ENCODE measurements at places on chromosomes 16 and 17. TPM values are rescaled to one million over a fixed set of nuclear protein-coding genes. Genes with fewer than 3 reads are reported as not detected.

DDX5 gene
- 905 TPM for total RNA-seq

PRR35 gene
- not detected for total RNA-seq

SMPD3 gene
- total RNA-seq = 0.25 TPM

FBXW10 gene
- 0.23 TPM for total RNA-seq

PYY gene
- not detected for total RNA-seq

HIC1 gene
- total RNA-seq = 0.59 TPM

DNA sequence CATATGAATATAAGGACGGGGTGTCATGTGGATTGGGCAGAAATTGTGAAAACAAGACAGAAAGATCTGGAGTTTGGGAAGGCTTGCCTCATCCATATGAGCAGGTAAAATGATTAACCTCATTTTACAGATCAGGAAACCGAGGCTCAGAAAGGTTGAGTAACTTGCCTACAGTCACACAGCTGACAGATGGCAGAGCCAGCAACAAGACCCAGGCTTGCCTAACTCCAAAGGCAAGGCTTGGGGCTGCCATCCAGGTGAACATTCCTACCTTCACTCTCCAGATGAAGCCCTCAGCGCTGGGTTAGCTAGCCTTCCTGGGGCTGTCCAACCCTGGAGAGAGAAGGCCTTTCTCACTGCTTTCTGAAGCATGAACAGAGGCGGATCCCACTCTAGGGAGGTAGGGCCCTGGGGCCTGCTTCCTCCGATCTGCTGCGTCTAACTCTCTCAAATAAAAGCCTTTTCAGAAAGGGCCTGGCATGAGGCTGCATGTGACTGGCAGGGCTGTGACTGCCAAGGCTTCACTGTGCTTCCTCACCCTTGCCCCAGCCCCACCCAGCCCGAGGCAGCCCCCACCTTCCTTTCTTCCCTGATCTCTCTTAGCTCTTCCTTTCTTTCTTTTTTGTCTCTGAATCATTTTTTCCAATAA lies 107.8 kb downstream of the GNAO1 start:
- no peak overlapping the region for H3K27ac ChIP-seq
- no peaks in the 10 kb centered on the region for H3K27me3 ChIP-seq
- H3K4me1 ChIP-seq = peaks cover 15% of the 10 kb centered on the region
- H3K4me3 ChIP-seq = no peak overlapping the region
- no peaks in the 10 kb centered on the region for H3K36me3 ChIP-seq

DNA sequence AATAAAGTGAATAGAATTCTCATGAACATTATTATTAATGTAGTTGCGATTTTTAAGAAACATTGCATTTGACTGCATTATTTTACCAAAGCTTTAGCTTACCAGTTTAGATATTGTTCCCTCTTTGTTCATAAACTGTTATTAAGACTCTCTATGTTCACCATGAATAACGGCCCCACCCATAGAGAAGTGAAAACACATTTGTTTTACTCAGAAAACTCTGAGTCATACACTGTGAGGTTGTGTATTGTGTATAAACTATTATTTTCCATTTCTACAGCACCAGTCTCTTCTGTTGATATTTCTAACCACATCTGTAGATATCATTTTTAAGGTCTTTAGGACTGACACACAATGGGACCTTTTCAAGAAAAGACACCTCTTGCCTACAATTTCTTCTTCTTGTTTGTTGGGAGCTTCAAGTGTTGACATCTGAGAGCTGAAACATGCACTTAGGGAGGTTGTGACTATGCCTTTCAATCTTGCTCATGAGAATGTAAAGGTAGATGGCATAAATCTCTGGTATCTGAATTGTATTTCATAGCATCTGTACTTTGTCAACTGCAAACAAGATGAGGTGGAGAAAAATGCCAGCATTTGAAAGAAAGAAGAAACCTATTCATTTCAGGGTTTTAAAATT lies 252.9 kb upstream of the CDH8 start:
- H3K27me3 ChIP-seq = no peaks in the 10 kb centered on the region
- no peak overlapping the region for H3K4me3 ChIP-seq
- H3K36me3 ChIP-seq = no peaks in the 10 kb centered on the region

DNA sequence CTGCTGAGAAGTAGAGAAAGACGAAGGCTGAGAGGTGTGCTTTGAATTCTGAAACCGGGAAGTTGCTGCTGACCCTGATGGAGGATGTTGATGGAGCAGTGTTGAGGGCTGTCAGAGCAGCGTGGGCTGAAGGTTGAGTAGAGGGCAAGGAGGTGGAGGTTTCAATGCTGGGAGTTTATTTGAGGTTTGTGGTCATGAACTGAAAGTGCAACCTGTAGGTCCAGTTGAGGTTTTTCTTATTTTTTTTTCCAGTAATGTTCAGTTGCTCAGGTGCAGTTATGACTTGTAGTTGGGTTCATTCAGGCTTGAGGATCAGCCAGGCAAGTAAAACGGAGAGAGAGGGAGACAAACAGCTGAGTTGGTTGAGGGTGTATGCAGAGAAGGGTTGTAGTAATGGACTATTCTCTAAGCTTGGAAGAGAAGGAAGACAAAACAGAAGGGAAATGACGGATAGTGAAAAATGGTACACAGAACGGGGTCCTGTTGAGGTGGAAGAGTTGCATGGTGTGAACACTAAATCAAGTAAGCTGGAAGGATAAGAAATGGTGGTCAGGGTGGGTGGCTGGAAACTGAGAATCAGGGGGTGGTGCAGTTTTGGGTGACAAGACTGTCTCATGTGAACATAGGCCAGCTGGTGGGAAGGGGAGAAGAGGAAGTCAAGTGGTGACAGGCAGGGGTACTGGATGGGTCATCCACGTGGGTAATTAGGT lies 8.7 kb upstream of the UBE2G1 start:
- no peaks in the 10 kb centered on the region for H3K27me3 ChIP-seq
- no peaks in the 10 kb centered on the region for H3K4me1 ChIP-seq
- DNase-seq = no peak
- H3K4me3 ChIP-seq = no peak overlapping the region

DNA sequence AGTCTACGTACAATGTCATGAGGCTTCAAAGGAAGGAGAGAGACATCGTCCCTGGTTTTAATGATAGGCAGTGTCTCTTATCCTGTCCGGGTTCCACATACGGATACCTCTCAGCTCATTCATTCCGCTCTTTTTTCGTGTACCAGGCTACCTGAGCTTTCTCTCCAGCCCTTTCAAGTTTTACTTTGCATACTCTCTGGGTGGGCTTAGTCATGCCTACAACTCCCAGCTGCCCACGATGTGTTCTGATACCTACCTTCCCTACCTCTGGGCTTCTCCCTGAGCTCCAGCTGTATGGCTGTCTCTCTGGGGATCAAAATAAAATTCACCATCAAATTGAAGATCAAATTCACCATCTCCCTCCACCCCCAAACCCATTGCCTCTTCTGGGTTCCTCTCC lies 354.0 kb upstream of the EEF2KMT start:
- no peaks in the 10 kb centered on the region for H3K4me1 ChIP-seq
- H3K36me3 ChIP-seq = no peaks in the 10 kb centered on the region
- H3K27ac ChIP-seq = no peak overlapping the region

DNA sequence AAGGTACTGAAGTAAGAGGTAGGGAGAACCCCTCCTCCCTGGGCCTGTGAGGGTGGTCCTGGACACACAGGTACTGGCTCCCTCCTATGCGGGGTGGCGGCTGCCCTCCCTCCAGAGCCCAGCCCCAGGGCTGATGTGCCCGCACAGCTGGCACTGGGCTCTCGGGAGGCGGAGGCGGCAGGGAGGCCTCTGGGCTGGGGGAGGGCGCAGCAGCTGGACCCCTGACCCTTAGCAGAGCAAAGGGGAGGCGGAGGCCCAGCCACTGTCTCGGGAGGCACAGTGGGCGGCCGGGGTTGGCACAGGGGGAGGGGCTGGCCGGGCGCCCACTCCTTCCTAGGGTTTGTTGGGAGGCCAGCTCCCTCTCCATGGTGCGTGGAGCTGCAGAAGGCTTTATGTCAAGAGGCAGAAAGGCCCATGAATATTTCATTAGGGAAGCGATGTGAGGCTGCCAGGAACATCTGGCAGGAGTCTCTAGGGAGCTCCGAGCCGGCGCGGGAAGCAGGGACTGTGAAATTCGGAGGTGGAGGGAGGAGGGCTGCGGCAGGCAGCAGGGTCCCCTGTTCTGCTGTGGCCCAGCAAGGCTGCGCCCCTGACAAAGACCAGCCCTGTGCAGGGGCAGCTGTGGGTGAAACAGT lies 44.1 kb upstream of the ACSF3 start:
- H3K27ac ChIP-seq = no peak overlapping the region
- H3K4me3 ChIP-seq = no peak overlapping the region
- no peaks in the 10 kb centered on the region for H3K36me3 ChIP-seq

- no peaks in the 10 kb centered on the region for H3K27me3 ChIP-seq
- peaks cover 10% of the 10 kb centered on the region for H3K4me1 ChIP-seq
- no peak for DNase-seq
- H3K27ac ChIP-seq = no peak overlapping the region
- no peaks in the 10 kb centered on the region for H3K36me3 ChIP-seq
- H3K4me3 ChIP-seq = no peak overlapping the region
Observed at GRCh38 chr16:81277541-81278080, 37.2 kb upstream of the GAN start.

- no peaks in the 10 kb centered on the region for H3K4me1 ChIP-seq
- H3K4me3 ChIP-seq = no peak overlapping the region
- H3K36me3 ChIP-seq = no peaks in the 10 kb centered on the region
- no peaks in the 10 kb centered on the region for H3K27me3 ChIP-seq
- DNase-seq = peak; percentile 38
Observed at GRCh38 chr16:55526441-55526840, 17.6 kb downstream of the LPCAT2 start.

DNA sequence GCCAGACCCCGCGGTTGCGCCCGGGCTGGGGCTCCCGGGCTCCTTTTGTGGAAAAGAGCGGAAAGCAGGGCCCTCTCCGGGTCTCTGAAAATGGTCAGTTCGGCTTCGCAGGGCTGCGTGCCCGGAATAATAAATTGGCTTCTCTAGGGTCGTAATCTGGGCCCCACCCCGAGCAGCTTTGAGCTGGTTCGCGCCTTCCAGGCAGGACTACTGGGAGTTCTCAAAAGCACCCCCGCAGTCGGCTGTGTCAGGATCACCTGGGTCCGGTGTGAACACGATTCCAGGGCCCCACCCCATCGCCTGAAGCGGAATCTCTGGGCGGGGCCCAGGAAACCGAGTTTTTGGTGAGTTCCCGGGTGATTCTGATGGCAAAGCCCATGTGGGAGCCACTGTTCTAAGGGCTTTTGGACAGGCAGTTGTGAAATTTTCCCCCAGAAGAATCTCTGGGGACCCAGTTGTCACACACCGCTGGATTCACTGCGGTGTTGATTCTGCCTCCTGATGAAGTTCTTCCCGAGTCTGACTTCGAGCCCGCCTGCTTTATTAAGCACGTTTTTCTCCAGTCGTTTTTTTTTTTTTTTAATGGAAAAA lies 77.0 kb downstream of the MRC2 start:
- H3K36me3 ChIP-seq = no peaks in the 10 kb centered on the region
- no peaks in the 10 kb centered on the region for H3K27me3 ChIP-seq
- no peak overlapping the region for H3K27ac ChIP-seq
- H3K4me3 ChIP-seq = peak overlapping the region; percentile 74
- peaks cover 7% of the 10 kb centered on the region for H3K4me1 ChIP-seq
- peak; percentile 86 for DNase-seq

- H3K4me3 ChIP-seq = no peak overlapping the region
- no peaks in the 10 kb centered on the region for H3K36me3 ChIP-seq
- no peak for DNase-seq
Observed at GRCh38 chr16:30342751-30343490, 12.2 kb downstream of the CD2BP2 start.

GRCh38 chr17:8359769-8360168 lies 16.7 kb downstream of the KRABD2 start:
- H3K27ac ChIP-seq = peak overlapping the region; percentile 17
- peaks cover 10% of the 10 kb centered on the region for H3K4me1 ChIP-seq
- no peak overlapping the region for H3K4me3 ChIP-seq
- H3K27me3 ChIP-seq = no peaks in the 10 kb centered on the region
- peak; percentile 78 for DNase-seq

DNA sequence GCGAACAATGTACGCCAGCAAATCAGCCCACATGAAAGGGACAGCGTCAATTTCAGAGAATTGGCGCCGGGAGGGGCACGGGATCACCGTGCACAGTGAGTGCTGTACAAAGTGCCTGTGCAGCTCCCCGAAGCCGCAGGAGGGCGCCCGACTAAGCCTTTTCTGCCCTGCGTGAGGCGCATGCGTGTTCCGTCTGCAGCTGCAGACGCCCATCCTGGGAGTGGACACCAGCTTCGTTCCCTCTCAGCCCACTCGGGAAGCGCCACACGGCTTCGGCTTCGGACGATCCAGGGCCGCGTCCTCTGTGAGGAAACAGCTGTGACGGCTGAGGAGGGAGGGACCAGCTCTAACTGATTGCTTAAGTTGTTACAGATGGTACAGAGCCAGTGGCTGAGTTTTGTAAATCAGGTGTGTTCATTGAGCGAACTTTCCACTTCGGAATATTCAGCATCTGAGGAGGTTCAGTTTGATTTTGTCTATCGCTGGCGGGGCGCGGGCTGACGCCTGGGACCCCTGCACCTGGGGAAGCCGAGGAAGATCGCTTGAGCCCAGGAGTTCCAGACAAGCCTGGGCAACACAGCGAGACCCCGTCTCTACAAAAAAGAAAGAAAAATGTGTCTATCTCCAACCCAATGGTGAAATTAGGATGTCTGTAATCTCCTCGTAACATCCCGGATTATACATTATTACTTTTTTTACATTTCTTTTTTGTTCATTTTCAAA lies 15.4 kb upstream of the ZNF287 start:
- no peaks in the 10 kb centered on the region for H3K36me3 ChIP-seq
- peak; percentile 73 for DNase-seq
- H3K27me3 ChIP-seq = no peaks in the 10 kb centered on the region
- no peak overlapping the region for H3K27ac ChIP-seq

DNA sequence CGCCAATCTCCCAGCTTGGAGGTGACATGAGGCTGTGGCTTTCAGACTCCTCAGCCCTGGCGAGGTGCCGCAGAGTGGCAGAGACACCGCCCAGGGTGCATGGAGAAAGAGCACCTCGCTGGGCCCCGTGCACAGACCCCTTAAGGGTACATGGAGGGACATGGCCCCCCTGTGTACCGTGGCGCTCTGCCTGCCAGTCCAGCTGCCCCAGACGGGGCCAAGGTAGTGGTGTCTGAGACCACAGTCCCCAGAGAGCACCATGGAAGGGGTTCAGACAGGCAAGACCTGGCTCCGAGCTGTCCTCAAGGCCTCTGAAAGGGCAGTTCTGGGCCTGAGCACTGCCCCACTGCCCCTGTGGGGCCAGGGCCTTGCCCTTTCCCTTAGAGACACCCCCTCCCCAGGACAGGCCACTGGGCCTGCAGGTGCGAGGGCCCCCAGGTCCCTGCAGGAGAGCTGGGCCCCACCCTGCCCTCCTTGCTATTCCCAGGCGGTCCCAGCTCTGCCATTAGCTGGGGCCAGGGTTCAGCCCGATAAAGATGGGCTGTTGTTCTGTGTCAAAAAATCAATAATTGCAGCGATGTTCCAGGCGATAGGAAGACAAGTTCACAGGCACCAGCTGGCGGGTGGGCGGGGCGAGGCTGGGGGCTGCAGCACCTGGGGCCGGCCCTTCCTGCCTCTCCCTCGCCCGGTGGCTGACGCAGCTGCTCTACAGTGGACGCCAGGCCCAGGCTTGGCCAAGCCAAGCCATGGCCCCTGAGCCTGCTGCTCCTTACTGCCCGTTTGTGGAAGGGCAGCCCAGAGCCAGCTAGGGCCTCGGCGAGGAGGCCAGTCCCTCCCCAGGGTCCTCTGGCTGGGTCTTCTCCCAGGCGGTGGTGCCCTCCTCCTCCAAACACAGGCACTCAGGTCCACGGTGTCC lies 51.7 kb downstream of the ZFPM1 start:
- no peaks in the 10 kb centered on the region for H3K36me3 ChIP-seq
- no peak for DNase-seq
- no peaks in the 10 kb centered on the region for H3K4me1 ChIP-seq
- H3K27me3 ChIP-seq = no peaks in the 10 kb centered on the region
- no peak overlapping the region for H3K4me3 ChIP-seq

Data from MCF 10A (cell line).